Activated T-cell treated with anti-CD3 and anti-CD28 coated beads for 1 hour (primary cell): ENCODE measurements at places on chromosomes 16 and 17.

DNA sequence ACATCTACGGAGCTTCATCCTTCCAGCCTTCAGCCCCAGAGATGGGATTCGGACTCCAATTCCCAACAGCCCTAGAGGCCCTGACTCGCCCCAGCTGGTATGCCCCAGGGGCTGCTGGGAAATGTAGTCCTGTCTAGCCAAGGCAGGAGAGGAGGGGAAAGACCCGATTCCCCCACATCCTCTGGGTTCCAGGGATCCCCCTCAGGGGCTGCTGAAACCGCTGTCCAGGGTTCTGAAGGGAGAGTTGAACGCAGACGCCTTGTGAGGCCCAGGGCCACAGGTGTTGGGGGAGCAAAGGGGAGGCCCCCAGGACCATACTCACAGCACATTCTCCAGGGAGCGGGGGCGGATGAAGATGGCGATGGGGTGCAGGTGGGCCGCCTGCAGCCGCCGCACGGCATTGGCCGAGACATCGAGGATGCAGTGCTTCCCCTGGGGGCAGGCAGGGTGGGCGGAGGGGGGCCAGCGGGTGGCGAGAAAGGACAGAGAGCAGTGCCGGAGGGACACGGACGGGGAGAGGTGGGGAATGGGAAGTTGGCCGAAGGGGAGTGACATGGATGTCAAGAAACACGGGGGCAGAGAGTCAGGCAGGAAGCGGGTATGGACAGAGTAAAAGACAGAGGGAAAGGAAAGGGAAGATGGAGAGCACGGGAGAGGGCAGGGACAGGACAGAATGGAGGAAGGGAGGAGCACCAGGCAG, 12.6 kb upstream of the ASGR1 start:
- no peak for DNase-seq

GRCh38 chr17:74164446-74165045, 38.9 kb upstream of the RPL38 start:
- DNase-seq: no peak

DNA sequence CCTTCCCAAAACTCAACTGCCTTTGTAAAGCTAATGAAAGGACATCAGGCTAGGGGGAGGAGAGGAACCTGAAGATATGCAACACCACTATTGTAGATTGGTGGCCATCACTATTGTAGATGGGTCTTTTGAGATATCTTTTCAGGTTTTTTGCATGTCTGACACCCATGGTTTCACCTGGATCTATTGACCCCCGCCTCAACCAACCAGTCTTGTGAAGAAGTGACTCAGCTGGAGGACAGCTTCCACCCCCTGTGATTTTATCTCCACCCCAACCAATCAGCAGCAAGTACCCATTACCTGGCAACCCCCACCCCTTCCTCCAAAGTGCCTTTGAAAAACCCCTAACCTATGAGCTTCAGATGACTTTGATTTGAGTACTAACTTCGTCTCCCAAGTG, 382.6 kb upstream of the GOT2 start:
- no peak for DNase-seq

DNA sequence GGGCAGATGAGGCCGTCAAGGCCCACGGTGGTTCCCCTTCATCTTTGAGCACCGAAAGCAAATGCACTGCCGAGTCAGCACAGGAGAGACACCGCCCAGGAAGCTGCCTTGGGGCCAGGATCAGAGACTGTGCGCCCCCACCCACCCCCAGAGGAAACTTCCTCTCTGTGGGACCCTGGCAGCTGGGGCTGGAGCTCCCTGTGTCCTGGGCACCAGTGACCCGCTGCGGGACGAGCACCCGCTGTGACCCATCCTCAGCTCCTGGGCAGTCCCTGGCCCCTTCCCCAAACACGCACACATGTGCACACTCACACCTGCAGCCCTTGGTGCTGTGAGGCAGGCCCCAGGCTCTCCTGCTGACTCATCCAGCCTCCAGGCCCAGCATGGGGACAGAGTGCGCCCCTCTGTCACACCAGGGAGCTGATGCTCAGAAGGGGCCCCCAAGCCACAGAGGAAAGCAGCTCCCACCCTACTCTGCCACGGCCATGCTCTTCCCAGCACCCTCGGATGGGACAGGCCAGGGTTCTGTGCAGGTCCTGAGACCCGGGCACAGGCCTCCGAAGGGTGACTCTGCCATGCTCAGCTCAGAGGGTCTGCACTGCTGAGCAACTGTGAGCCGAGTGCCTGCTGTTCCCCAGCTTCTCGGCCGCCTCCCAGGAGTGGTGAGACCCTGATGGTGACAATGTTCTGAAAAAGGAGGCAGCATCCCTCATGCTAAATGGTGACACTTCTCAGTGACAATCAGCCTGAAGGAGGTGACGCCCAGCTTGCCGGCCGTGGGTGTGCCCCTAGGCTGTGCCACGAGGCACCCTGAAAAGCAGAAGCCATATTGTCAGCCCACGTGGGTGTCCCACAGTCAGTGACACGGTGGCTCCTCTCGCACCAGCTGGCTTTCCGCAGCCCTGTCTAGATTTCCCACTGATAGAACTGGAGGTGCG, 3.6 kb downstream of the PIEZO1 start:
- peak; percentile 57 for DNase-seq

- no peak for DNase-seq
Observed at GRCh38 chr16:88309174-88309907, 73.4 kb upstream of the ZNF469 start.

DNA sequence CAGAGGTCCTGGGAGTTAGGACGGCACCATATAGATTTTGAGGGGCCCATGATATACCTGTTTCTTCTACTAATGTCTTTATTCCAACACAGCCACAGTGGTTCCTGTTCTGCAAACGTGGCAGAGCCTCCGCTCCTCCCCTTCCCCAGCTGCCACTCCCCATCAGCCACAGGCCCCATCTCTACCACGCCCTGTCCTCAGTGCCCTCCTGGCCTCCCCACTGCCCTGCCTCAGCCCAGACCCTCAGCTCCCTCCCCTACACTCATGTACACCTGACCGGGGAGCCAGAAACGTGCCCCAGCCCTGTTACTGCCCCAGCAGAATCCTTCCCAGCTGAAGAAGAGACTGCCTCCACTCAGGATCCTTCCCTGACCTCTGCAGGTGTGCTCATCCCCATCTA, 11.9 kb upstream of the RBFOX3 start:
- no peak for DNase-seq
